CD4-positive, alpha-beta T cell treated with Interleukin-6 for 4 hours (primary cell): ENCODE measurements at places on chromosomes 7 and 10.

DNA sequence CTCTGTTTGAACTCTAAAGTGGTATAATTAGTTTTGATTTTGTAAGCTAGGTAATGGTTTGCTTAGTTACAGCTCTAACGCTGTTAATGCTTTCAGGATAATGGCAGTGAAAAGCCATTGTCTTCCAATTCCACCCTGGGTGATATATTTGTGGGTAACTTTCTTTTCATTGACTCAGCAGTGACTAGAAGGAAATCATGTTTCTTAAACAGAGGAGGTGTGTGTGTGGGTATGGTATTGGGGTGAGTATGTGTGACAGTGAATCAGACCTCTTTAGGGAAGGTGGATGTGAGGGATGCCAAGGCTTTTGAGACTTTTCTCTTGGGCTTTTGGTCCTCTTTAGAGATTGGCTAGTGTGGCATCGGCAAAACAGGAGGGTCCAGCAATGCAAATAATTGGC lies 13.6 kb downstream of the ENTPD7 start:
- no peak for DNase-seq

- no peak for DNase-seq
Observed at GRCh38 chr10:133276100-133276434, 601 bp downstream of the ADAM8 start.

DNA sequence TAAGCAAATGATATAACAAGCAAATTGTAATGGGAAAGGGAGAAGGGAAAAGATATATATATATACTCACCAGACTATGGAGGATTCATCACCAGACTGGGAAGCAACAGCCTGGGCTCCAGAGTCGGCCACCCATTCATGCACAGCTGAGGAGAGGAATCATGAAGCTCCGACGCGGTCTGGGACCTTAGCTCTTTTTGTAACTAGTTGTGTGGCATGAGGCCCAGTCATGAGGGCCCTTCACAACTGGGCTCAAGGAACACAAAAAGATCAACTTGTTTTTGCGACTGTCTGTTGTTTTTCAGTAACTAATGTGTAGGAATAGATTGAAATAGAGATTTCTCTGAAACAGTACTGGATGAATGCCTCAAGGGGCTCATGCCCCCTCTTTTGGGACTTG lies 911.2 kb downstream of the TYW1 start:
- DNase-seq, result no peak

GRCh38 chr7:115654384-115655214 lies 376.0 kb downstream of the TFEC start:
- DNase-seq, result no peak

- no peak for DNase-seq
Observed at GRCh38 chr7:41334071-41334862, 368.6 kb downstream of the INHBA start.

DNA sequence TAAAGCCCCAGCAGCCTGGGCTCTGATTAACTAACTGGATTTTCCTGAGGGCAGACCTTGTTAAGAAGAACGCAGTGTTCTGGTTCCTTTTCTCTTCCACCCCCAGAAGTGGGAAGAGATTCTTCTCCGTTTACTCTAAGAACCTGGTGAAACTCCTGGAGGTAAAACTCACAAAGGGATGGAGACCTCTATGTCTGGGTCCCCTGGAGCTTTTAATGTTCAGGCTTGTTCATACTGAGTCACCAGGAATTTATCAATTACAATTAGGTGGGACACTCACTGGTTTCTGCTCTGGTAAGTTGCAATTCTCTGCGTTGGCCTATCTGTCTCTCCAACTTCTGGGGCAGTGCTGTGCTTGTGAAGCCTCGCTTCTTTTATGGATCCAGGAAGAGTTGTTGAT lies 73.3 kb upstream of the CACNB2 start:
- DNase-seq, result no peak

DNA sequence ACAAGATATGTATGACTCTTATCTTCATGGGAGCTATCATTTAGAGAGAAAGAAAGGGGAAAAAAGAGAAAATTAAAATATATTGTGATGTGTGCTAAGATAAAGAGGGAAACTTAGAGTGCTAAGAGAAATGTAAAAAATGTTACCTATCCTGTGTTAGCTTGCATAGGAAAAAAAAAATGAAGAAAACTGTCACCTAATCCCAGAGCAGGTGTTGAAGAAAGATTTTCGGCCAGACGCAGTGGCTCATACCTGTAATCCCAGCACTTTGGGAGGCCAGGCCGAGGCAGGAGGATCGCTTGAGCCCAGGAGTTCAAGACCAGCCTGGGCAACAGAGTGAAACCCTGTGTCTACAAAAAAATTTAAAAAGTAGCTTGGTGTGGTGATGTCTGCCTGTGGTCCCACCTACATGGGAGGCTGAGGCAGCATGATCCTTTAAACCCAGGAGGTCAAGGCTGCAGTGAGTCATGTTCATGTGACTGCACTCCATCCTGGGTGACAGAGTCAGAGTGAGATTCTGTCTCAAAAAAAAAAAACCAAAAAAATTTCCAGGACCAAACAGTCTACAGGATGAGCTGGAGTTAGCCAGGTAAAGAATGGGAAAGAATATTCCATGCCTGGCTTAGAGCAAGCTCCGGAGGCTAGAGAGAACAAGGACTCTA lies 2.4 kb upstream of the MKLN1 start:
- peak; percentile 35 for DNase-seq

- DNase-seq, result no peak
Observed at GRCh38 chr10:50883629-50884028, 1.8 kb downstream of the A1CF start.

DNA sequence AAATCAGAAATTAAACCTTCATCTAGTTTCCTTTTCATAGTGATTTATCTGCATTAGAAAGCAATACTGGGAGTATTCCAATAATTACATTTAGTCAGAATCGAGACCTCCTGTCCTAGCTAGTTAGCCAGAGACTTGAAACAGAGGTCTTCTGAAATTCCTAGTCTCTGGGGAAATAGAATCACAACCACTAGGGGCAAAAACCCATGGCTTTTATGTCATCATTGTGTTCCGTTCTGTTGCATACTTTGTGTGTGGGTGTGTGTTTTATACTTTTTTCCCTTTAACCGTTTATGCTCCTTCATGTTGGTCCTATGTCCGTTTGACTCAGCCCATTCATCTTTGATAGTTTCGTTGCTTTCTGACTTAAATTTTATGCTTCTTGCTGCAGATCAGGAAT lies 79.8 kb downstream of the RALA start:
- no peak for DNase-seq

DNA sequence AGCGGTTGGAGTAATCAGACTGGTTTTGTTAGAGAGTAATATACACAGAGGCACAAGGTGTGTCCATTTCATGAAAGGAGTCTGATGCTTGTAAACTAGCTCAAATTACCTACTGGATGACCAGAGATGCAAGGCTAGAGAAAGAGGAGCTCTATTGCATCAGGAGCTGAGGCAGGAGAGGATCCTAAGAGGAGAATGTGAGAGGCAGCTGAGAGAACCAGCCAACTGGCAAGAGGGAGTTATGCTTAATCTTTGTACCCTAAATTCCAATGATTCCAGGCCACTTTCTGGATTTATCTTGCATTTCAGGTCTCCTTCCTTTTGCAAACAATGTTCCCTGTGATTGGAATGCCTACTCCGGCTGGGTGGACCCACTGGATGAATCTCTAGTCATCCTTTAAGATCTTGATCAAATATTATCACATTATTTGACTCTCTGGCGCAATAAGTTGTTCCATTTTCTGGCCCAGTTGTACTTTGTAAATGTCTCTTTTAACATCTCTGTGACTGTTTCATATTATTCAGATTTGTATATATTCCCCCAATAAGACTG lies 57.5 kb upstream of the PTPN12 start:
- DNase-seq, result no peak

- no peak for DNase-seq
Observed at GRCh38 chr7:36636126-36636525, 88.2 kb downstream of the AOAH start.

GRCh38 chr7:28358423-28358868 lies 53.9 kb upstream of the CREB5 start:
- no peak for DNase-seq
